Left cardiac atrium (tissue), 4 donors: ENCODE measurements at places on chromosomes 2 and 18.

DNA sequence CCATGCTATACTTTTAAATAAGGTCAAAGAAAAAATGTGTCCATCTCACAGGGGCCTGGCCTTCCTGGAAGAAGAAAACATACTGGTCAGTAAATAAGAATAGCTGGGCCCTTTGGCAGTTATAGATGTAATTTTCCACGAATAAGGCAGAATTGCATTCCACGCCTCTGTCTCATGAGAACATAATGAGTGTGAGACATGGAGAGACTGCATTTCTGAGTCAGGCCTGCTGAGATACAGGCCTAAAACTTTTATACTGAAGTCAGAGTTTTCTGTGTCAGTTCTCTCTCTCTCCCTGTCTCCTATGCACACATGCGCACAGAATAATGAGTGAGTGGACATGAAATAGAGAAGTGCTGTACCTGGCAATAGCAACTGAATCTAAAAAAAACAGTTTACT, 20.4 kb upstream of the IL1R1 start:
- DNase-seq, result no peak

DNA sequence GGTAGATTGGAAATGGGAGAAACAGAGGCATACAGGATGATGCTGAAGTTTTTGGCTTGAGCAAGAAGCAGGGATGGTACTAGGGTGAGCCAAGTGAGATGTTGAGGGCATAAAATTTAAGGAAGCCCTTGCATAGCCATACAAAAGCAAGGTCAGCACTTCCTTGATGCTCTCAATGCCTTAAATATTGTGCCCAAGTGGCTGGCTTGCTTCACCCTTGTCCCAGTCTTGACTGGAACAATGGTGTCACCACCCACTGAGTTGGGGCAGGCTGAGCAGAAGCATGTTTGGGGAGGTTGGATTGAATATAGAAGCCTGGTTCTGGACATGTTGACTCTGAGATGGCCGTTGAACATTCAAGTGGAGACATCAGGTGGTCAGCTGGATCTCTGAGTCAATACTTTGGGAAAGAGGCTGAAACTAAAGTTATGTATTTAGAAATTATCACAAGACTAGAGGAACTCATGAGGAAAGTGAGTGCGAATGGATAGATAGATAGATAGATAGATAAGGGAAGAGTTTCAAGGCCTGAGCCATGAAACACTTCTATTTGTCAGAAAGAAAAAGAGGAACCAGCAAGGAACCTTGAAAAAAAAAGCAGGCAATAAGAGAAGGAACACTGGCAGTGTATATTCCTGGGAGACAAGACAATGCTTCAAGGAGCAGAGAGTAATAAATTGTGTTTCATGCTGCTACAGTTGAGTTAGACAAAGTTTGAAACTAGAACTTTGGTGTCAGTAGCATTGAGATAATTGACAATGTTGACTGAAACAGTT, 43.0 kb upstream of the HNMT start:
- no peak for DNase-seq

DNA sequence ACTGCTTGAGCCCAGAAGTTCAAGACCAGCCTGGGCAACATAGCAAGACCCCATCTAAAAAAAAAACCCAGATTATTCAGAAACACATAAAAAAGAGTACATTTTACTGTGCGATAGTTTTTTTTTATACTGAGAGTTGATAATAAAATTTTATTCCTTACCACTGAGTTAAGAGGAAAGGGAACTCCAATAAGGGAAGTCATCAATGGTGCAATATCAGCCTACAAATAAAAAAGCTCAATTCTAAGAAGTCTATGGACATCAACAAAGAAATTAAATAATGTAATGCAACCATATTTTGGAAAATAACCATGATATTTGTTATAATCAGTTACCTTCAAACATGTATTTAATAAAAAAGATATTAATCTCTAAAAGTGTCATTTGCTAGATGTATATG, 46.6 kb downstream of the PIGN start:
- no peak for DNase-seq

DNA sequence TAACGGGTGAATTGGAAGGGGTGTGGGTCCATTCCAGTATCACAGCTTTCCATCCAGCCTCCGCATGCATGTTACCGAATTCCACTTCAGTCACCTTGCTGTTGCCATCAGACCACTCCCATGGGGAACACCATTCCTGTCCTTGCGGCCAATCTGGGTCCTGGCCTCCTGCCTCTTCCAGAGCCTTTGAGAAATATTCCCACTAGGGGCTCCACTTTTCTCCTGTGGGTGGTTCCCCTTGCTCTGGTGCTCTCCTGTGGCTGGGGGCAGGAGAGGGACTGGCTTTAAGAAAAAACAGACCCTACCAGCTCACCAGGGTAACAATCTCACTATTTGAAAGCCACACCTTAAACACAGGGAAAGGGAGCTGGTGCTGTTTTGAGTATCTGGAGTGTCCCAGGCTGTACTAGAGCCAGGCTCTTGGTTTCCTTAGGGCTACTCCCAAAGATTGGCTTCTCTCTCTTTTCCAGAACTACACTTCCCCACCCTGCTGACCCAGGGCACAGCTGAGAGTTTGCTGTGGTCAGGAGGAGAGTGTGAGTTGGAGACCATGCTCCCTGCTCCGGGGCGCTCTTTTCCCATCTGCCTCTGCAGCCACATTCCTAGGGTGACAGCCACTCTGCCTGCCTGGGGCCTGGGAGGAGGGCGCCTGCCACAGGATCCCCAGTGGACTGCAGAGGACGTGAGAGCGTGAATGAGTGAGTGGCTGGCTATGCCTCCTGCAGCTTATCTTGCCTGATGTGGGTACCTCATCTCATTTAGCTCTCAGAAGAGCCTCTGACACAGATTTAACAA, 460.8 kb upstream of the HS6ST1 start:
- no peak for DNase-seq

DNA sequence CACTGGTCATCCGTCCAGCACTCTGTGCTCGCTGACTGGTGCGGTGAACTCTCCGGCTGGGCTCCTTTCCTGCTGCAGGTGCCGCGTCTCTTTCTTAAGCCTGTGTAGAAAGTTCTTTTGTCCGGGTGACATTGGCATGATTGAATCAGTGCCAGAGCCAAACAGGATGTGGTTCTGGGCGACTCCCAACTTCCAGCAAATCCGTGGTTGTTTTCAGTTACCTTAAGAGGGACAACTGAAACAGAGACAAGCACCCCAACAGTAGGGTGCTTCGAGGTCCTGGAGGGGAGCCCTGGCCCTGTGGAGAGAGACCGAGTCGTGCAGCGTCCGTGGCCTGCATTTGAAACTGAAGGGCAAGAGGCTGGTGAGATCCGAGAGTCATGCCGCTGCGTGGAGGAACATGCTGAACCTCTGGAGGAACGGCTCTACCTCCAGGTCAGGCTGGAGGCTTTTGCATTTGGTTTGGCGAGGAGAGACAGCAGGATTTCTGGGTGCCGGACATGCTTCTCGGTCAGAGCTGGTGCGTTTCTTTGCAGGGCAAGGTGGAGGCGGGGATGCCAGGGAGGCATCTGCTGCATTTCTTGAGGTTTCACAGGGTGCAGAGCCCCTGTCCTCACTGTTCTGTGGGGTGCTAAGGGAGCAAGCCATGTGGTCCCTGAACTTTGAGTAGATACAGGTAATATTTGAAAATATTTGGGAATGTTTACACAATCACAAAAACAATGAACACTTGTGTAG, 26.8 kb downstream of the SH3BP4 start:
- no peak for DNase-seq

DNA sequence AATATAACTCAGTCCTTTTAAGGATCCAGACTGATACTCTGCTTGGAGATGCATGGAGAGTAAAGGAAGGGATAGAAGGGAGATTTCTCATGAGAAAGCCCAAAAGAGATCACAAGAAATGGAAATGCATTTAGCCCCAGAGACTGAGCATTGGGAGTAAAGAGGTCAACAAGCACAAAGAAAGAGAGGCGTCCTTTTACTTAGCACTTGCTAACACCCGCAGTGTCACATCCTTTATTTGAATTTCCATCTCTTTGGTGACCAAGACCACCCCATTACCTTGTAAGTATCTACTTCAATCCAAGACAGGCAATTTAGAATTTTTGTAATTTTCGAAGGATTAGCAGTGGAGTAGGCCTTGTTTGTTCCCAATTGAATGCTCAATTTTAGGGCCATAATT, 111.8 kb upstream of the DCC start:
- DNase-seq, result no peak
